ENCODE measurements at places on chromosomes 4 and X.

GRCh38 chr4:14800977-14801376, 201.3 kb upstream of the CPEB2 start:
- DNase-seq: no peak

- DNase-seq: no peak
These were observed 71.6 kb upstream of the SH3RF1 start for GRCh38 chr4:169342159-169342860.

DNA sequence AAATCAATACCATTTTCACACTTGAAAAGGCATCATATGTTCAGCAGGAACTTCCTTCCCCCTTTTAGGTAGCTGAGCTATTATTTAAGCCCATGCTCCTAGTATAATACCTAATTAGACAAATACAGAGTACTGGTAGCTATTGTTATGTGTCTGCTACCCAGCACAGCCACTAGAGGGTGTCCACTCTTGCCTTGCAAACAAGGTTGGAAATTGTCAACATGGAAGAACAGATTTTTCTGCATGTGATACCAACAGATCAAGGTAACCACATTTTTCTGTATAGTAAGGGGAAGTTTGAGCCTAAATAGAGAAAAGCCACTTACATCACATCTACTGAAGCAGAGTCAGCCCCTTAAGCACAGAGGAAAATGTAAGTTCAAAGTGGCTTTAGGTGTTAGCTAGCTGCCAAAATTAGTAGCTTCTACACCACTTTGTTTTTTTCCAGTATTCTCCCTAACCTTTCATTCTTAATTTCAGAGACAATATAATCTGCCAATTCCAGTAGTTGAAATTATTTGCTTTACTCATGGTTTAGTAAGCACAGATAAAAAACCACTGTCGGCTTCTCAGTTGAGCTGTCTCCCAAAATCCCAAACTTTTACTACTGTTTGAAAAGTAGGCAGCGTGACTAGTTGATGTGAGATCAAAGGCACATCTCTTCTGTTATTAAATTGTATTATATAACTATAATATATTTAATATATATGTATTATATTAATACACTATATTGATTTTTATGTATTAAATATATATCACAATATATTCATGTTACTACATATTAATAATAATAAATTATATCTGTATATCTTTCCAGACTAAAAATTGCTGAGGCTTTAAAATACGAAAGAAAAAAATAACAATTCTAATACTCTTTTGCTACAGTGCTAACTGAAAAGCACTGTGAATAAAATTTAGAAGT, 38.2 kb downstream of the EDNRA start:
- peak; percentile 12 for DNase-seq

GRCh38 chr4:186228514-186228894, 1.2 kb downstream of the KLKB1 start:
- DNase-seq: no peak

GRCh38 chrX:10709276-10709675, 88.9 kb upstream of the MID1 start:
- no peak for DNase-seq

DNA sequence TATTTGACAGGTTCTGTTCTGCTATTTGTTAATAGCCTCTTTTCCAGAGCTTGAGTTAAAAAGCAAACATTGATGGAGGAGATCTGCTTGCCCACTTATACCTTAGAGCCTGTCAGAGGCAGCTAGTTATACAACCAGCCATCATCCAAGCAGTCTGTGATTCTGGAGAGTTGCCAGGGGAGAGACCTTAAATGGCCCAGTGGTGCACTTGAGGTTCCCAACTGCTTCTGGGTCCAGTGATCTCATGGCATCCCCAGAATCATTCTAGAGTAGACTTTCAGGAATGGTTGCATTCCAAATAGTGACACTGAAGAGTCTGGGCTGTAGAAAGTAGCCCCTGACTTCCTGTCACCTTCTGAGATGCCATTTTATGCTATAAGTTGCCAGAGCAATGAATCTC, 160.7 kb downstream of the FHIP1A start:
- DNase-seq: no peak

DNA sequence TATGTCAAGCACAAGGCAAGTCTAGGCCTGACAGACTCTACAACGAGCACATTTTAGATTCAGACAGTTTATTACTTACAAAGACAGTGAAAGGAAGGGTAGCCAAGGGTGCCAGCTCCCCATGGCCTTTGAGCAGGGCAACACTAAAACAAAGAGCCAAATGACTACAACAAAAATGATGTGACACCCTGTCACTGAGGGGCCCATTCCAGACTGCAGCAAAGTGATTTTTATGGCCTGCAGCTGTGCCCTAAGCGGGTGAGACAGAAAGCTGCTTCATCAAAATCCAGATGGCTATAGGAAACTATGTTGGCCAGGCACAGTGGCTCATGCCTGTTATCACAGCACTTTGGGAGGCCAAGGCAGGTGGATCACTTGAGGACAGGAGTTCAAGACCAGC, 13.4 kb upstream of the RP2 start:
- DNase-seq: no peak

GRCh38 chrX:78452356-78452755, 124.9 kb upstream of the CYSLTR1 start:
- no peak for DNase-seq

GRCh38 chrX:19630776-19631707, 115.7 kb upstream of the MAP3K15 start:
- DNase-seq: no peak

GRCh38 chrX:135477576-135477975, 42.9 kb upstream of the INTS6L start:
- peak; percentile 10 for DNase-seq

DNA sequence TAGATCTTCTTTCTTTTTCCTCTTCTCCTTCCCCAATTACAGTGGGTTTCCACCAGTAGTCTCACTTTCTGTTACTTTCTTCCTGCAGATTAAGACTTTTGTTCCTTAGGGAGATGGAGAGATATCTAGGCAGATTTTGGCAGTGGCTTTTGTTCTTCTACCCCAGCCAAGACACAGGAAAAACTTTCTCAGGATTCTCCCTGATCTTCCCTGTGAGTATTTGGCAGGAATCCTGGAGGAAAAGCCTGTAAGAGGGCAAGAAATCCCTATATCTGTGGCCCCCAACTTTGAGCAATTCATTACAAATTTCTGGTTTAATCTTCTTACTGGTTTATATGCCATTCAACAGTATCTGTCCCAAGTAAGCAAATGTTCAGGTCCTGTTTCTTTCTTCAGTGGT, 21.9 kb downstream of the SLC9A7 start:
- DNase-seq: no peak

GRCh38 chrX:118872102-118872566, 48.5 kb downstream of the ZCCHC12 start:
- DNase-seq: no peak

DNA sequence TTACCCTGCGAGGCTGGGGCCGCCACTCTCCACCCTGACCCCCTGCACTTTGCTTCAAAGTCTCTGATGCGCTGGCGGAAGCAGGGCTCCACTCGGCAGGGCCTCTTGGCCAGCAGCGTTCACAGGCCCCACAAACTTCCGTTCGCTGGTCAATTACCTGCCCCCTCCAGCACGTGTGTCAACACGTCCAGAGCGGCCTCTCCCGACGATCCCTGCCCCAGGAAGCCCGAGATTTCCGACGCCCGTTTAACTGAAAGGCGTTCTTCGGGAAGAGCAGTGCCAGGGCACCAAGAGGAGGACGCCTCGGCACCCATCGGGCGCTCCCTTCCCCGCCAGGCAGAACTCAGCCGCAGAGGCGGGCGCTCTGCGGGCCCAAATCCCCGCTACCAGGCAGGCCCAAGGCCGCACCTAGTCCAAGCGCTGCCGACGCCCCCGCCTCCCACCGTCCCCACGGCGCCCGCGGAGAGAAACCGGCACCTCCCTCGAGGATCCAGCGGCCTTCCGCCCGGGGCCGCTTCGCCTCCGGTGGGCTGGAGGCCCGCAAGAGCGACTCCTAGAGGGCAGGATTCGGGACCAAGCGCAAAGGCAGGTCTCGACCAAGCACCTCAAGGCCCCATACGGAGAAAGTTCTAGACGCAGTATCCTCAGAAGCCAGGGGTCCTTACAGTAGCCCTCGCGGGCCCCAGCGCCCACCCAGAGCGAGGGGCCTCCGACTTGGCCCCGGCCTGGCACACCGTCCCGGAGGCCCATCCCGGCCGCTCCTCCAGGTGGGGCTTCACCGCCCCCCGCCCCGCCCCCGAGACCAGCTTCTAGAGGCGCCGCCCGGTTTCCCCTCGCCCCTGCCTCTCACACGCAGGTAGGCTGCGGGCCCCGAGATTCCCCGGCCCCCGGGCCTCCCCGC, 586 bp downstream of the BCAP31 start:
- DNase-seq: peak; percentile 61

- DNase-seq: no peak
These were observed 273.5 kb downstream of the DACH2 start for GRCh38 chrX:86421771-86422170.

DNA sequence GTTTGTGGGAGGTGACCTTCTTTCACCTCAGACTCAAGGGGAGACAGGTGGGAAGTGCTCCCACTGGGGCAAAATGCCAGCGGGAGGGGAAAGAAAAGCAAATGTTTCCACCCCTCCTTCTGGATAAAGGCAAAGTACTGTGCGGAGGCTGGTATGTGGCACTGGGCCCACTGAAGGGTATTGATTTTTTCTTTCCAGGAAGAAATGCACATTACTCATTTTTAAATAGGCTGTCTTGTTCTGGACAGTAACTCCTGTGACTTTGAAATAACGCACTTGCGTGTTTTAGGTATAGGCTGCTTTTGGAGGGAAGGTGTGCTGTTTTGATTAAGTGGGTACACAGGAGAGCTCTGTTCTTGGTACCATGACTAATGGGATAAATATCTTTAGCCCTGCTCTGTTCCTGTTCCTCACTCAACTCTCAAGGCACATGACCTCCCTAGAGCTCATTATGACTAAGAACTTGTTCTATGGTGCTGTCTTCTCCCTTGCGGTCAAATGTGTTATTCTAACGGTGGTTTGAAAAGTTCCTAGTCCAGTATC, 40.7 kb upstream of the MBTPS2 start:
- DNase-seq: no peak

GRCh38 chrX:45722471-45722870, 521.8 kb upstream of the DIPK2B start:
- no peak for DNase-seq

DNA sequence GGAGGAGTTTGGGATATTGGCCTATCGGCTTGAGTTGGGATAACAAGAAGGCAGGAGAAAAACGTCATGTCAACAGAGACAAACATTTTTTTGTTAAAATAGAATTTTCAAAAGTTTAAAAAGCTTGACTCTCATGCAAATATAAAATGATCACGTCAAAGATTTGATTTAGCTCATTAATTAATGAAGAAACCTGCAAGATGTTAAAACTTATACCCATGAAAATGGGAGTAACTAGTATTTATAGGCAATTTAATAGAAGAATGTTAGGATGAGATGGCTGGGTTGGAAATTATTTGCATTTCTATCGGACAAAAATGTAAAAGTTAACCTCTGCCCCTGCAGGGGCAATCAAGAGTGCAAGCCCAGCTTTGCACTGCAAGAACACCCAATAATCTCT, 184.6 kb upstream of the BCOR start:
- DNase-seq: no peak

GRCh38 chr4:84952004-84952403, 14.5 kb downstream of the WDFY3 start:
- DNase-seq: no peak

DNA sequence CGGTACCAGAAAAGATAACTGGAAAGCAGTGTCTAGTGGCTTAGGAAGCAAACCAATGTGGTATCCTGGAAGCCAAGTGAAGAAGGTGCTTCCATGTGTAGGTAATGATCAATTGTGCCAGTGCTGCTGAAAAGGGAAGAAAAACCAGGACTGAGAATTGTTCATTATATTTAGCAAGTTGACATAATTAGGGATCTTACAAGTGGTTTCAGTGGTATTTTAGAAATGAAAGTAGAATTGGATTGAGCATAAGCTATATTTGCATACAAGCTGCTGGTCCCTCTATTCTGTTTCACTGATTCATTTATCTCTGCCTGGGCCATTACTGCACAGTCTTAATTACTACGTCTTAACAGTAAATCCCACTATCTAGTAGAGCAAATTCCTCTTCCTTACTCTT, 32.3 kb downstream of the PRDM8 start:
- no peak for DNase-seq

DNA sequence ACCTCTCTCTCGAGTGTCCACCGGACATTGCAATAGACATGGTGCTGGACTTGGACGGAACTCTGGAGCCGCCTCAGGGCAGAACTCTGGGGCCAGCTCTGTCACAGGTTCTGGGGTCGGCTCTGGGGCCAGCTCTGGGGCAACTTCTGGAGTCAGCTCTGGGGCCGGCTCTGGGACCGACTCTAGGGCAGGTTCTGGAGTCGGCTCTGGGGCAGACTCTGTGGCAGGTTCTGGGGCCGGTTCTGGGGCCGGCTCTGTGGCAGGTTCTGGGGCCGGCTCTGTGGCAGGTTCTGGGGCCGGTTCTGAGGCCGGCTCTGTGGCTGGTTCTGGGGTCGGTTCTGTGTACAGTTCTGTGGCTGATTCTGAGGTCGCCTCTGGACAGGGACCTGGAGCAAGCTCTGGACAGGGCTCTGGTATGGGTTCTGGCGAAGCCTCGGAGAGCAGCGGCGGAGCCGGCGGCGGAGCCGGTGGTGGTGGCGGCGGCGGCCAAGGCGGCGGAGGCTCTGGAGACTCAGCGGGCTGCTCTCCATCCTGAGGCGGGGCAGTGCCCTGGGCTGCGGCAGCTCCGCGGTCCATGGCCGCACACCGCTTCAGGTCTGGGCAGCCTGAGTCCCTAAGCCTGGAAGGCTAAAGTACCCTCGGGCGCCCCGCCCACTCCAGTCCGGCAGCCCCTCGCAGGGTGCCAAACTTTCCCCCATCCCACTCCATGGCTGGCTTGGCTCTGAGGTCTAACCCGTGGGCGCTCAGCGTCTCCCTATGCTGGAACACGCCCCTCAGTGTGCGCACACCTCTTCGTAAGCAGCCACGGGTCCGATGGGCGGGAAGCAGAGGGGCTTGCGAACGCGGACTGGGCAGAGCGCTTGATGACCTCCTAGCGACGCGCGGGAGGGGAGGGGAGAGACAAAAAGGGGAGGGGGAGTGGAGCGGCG, at the start of gene DGKK:
Gene DGKK, minus strand, starts transcription at position 723 of the 929 bp plus-strand sequence. Its CDS starts 147 bp downstream, at position 576.
- no peak for DNase-seq

GRCh38 chr4:143240939-143241679, 56.4 kb downstream of the USP38 start:
- no peak for DNase-seq

- DNase-seq: no peak
These were observed 35.5 kb downstream of the SLIT2 start for GRCh38 chr4:20287246-20287645.

- DNase-seq: no peak
These were observed 12.2 kb downstream of the OSTC start for GRCh38 chr4:108662629-108663028.
